ENCODE measurements at places on chromosomes 7 and 10.

DNA sequence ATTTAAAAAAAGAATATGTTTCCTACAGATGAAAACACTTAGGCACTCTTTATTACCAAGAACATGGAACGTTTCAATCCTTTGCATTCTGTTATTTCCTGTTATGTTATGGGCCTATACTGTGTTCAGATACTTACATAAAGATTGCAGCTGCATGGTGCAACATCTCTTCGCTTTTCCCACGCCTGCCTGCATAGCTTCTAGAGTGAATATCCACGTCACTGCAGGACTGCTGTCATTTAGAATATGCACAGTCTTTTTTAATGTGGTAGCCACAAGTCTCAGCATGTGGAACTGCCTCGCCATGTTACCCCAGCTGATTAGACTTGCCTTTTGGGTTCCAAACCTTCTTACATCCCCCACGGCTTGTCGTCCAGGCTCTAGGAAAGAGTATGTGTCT lies 69.6 kb upstream of the GATA3 start:
- no peak for DNase-seq

DNA sequence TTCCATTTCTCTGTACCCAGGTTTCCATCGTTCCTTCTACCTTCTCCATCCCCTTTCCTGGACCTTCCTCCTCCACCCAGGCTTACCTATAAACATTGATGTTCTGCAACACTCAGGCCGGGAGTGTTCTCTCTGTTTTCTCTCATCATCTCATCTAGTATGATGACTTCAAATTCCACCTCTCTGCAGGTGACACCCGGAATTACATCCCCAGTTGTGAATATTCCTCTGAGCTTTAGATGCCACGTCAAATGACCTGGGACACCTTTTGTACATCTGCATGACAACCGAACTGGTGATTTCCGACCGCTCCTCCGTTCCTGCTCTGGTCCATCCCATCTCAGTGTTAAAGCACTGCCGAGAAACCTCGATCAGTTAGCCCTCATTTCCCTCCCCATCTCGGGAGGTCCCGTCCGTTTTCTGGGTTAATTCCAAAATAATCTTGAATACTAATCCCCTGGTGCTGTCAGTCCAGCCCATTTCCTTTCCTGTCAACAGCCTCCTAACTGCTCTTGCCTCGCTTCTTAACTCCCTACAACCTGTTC lies 76.7 kb upstream of the SAMD8 start:
- no peak for DNase-seq

GRCh38 chr10:126917375-126917774 lies 12.1 kb downstream of the DOCK1 start:
- DNase-seq, result no peak

GRCh38 chr7:136555933-136556332 lies 312.5 kb upstream of the CHRM2 start:
- no peak for DNase-seq

DNA sequence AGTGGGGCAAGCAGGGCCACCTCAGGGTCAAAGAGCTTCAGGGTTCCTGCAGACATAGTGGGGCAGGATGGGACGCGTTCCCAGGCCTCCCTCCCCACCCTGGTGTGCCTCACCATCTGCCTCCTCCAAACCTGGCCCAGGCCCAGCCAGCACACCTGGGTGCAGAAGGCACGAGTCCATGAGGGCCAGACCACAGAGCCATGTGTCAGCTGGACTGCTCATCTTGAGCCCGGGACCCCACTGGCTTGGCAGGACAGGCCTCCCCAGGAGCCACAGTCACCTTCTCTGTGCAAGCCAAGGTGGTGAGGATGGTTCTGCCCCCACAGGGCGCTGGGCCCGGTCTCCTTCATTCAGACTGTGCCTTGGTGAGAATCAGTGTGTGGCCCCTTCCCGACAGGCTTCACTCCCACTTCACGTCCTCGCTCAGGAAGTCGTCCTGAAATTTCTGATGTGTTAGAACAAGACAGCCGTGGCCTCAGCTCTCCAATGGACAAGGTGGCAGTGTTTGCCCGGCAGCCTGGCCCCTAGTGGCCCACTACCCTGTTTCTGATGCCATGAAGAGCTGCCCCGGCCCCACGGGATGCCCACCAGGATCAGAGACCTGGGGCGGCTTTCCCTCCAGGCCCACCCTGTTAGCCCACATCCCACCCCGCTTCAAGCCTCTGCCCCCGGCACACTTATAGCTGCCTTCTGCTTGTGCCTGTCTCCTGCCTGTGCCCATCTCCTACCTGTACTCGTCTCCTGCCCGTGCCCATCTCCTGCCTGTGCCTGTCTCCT lies 59.6 kb upstream of the EBF3 start:
- no peak for DNase-seq

- DNase-seq, result no peak
Observed at GRCh38 chr7:91778416-91778815, 102.1 kb downstream of the MTERF1 start.

DNA sequence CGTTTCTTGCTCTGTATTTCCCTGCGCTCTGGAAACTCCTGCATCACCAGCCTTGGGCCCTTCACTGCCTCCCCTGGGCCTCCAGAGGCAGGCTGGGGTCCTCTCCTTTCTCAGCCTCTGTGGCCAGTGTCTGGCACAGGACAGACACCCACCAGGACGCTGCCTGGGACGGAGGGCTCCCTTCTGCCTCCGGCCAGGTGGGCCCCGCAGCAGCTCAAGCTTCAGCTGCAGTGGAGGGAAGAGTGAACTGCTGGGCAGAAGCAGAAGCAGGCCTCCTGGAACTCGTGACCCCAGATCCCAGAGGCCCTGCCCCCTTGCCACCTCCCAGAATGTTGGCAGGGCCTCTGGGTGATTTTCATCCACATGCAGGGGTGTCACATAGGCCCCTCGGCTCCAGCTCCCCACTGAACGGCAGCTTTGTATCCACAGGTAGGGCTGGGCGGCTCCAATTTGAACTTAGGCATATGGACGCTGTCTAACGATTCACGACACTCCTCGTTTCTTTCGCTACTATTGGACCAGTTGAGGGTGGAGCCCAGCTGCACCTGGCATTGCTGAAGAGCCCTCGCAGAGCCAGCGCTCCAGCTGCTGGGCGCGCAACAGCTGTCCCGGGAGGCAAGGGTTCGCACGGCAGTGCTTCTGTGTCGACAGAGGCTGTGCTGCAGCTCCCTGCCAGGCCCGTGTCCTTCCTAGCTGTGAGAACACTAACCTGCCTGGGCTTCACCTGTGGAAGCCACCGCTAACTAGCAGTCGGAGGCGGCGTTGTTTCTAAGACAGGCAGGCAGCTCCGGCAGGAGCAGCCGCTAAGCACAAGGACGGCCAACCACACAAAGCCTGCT lies 18.4 kb upstream of the GPR146 start:
- DNase-seq, result no peak

GRCh38 chr10:22911067-22911466 lies 16.8 kb upstream of the ARMC3 start:
- DNase-seq, result no peak

DNA sequence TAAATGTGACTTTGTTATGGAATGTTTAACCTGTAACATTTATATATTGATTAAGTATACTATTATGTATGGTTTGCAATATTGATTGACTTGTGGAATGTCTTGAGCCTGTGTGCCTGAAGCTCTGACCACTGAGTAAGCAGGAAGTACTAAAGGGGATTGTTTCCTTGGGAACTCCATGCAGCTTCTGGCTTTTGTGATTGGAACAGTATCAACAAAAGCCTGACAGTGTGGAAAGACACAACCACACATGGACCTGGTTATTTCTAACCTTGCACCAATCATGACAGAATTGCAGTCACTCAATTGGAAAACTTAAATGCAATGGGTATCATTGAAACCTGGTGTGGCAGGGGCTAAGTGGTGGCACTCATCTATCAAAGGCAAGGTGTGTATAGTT lies 45.5 kb upstream of the PIK3CG start:
- no peak for DNase-seq

GRCh38 chr7:64905133-64905532 lies 2.1 kb downstream of the ZNF273 start:
- no peak for DNase-seq

DNA sequence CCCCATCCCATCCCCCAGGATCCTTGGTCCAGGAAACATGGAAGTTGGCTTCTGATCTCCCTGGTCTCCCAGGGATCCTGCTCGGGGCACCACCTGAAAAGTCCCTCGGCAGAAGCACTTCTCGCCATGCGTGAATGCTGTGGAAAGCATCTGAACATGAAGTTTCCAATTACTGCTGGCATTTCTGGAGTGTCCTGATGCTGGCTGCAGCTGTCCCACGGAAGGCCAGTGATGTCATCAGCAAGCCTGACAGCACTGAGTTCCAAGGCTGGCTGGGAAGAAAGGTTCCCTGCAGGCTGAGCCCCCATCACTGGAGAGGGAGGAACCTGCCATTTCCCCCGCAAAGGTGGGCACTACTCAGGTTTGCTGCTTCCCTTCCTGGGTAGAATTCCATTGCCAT lies 71.4 kb downstream of the KCNMA1 start:
- DNase-seq, result no peak

GRCh38 chr10:106301146-106301545 lies 863.4 kb downstream of the SORCS1 start:
- no peak for DNase-seq

GRCh38 chr10:118851062-118852035 lies 96.6 kb upstream of the CACUL1 start:
- peak; percentile 34 for DNase-seq

DNA sequence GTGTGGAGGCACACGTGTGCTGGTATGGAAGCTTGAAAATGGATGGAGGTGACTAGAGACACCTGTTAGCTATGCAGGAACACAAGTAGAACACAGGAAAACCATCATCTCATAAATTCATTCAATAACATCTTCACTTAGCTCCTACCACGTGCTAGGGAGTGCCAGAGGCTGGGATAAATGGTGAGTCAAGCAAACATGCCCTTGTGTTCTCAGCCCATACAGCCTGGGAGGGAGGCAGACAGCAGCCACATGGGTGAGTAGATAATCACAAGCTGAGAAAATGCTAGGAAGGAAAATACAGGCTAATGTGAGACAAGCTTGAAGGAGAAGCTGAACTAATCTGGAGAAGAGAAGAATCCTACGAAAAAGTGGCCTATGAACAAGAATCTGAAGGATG lies 468.0 kb upstream of the ZMIZ1 start:
- no peak for DNase-seq

DNA sequence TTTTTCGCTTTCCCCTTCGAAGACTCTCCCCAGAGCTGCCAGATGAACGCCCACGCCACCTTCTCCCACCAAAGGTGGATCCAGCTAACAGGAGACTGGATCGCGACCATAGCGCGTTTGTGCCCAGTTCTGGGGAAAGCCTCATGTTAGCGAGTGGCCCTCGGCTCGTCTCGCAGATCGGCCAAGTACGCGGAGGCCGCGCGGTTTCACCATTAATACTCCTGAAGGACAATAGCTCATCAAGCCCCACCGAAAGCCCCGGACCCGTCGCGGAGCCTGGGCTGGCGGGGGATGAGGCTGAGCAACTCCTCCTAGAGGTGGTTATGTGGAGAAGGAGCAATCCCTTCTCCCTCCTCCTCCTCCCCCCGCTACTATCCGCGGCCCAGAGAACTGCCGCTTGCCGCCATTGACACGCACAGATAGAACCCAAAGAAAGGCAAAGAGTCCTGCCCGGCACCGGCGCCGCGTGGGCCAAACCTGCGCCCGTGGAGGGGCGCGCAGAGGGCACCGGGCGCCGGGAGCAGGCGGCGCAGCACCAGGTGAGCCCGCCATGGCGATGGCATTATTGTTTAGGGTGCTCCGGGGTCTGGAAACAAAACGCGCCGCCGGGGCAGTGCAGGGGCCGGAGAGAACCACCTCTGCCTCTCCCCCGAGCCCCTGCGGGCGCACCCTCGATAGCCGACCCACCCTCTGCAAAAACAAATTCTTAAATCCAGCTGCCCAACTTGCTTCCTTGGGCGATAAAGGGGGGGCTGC lies at the start of gene MACROH2A2:
TSS of gene MACROH2A2 (plus strand) at position 385 of the 756 bp plus-strand sequence. CDS start 22,813 bp downstream, outside the sequence.
- peak; percentile 65 for DNase-seq

GRCh38 chr10:75012471-75012870 lies 99.0 kb upstream of the SAMD8 start:
- no peak for DNase-seq

DNA sequence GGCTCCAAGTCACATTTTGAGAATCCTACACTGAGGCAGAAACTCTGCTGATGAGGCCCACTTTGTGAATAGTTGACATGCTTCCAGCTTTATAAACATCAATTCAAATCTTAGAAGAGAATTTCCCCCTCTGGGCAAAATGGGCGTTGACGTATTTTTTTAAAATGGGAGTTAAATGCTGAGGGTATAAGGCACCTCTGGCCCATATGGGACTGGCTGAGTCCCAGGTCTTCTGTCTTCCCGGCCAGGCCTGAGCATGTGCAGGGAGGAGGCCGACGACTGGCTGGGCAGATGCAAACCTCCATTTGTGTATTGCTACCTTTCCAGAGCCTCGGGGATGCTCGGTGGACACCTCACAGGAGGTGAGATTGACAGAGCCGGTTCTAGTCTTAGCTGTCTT lies 37.7 kb downstream of the BUB3 start:
- no peak for DNase-seq

DNA sequence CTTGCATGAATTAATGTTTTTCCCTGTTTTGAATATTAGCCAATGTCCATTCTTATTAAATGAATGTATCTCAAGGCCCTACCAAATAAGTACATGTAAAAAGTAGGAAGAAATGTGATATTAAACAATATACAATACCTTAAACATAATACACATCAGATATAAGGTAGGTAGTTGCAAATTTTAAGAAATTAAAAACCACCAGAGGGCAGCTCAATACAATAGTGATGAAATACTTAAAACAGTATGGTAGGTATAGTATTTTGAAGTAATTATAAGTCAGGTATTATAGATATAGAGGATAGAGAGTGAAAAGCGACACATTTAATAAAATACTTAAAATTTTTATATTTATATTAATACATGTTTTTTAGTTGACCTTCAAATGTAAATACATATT lies 43.6 kb upstream of the CDK14 start:
- DNase-seq, result peak; percentile 39

DNA sequence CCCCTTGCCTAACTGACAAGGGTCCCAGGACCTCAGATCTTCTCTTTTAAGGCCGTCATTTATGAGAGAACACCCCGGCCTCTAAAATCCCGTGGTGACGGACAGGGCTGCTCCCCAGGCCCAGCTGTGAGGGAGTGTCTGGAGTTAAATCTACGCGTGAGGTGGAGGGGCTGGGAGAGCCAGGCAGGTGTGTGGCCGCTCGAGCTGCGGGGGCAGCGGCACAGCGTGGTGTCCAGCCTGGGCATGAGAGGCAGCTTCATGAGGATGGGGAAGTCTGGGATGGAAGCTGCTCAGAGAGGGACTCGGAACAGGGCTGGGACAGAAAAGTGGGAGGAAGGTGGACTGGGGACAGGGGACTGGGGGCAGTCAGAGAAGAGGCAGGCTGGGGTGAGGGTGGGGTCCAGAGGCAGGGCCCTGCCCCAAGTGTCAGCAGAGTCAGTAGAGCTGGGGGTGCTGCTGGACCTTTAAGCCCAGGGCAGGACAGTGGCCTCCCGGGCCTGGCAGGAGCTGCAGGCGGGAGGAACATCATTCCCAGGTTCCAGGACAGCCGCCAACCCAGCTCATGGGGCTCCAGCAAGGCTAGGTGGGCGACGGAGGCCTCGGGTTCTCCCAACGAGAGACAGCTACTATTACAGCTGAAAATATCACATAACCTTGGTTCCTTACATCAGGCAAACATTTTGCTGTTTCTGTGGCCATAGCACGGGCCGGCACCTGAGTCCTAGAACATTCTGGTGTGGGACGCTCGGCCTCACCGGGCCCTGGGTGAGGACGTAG lies 55.2 kb downstream of the JAKMIP3 start:
- no peak for DNase-seq

GRCh38 chr10:130218181-130218641 lies 82.0 kb downstream of the GLRX3 start:
- DNase-seq, result no peak

- DNase-seq, result peak; percentile 46
Observed at GRCh38 chr10:110681023-110681681, 37.0 kb downstream of the RBM20 start.

- no peak for DNase-seq
Observed at GRCh38 chr7:102403563-102403962, 7.4 kb downstream of the PRKRIP1 start.
